ENCODE measurements at places on chromosomes 1 and 21. TPM values are rescaled to one million over a fixed set of nuclear protein-coding genes. Genes with fewer than 3 reads are reported as not detected.

Gene SDC3
- 29.0 TPM for polyA plus RNA-seq

GRCh38 chr1:214658785-214659184, 55.8 kb downstream of the CENPF start:
- peak; percentile 18 for DNase-seq

DNA sequence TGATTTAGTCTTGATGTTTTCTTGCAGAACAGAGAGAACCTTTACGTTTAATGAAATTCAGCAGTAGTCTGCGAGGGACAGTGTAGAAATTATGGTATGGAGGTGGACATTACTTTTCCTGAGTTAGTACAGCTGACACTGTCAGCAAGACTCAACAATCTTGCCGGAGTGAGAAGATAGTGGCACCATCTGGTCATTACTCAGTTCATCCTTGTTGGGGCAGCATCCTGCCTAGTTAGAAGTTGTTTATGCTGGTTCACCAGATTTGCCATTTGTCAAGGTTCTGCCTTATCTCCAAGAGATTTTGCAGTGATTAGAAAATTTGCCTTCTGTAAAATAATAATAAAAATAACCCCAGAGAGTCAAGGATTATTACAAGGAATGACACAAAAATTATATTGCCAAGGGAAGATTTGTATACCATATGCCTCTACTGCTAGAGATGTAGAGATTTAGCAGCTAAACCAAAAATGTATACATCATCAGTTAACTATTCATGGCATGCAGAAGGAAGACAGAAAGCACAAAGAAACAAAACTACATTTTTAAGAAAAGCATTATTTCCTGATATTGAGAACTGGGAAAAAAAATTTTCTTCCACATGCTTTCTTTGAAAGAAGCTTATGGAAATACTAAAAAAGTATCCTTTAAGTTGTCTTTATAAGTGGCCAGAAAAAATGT, 1967.4 kb downstream of the NCAM2 start:
- no peak for DNase-seq

- DNase-seq: no peak
Measured at GRCh38 chr1:88179943-88180342, 504.1 kb upstream of the PKN2 start.

- no peak for DNase-seq
Measured at GRCh38 chr1:88472714-88473113, 211.4 kb upstream of the PKN2 start.

- DNase-seq: peak; percentile 82
Measured at GRCh38 chr1:20551945-20552727, at the start of gene FAM43B. Gene FAM43B, plus strand, starts transcription at chr1:20552573. Its CDS starts 401 bp downstream, at chr1:20552974.

GRCh38 chr1:209962388-209962787, 24.4 kb downstream of the SYT14 start:
- no peak for DNase-seq

DNA sequence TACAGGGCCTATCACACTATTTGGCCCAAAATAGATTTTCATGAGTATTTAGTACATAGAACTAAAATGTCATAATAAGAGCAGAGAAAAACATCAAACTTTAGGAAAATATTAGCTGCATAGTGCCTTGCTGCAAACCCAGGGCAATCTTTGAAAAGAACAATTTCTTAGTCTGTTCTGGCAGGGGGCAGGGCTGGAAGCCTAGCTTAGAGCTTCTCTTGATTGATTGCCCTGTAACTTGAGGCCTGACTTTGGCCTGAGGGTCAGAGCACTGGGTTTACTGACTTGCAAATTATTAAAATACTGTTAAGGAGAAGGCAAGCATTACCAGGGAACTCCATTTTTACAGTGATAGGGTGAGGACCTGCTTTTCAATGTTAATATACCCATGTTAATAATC, 115.8 kb upstream of the SPAG17 start:
- no peak for DNase-seq

DNA sequence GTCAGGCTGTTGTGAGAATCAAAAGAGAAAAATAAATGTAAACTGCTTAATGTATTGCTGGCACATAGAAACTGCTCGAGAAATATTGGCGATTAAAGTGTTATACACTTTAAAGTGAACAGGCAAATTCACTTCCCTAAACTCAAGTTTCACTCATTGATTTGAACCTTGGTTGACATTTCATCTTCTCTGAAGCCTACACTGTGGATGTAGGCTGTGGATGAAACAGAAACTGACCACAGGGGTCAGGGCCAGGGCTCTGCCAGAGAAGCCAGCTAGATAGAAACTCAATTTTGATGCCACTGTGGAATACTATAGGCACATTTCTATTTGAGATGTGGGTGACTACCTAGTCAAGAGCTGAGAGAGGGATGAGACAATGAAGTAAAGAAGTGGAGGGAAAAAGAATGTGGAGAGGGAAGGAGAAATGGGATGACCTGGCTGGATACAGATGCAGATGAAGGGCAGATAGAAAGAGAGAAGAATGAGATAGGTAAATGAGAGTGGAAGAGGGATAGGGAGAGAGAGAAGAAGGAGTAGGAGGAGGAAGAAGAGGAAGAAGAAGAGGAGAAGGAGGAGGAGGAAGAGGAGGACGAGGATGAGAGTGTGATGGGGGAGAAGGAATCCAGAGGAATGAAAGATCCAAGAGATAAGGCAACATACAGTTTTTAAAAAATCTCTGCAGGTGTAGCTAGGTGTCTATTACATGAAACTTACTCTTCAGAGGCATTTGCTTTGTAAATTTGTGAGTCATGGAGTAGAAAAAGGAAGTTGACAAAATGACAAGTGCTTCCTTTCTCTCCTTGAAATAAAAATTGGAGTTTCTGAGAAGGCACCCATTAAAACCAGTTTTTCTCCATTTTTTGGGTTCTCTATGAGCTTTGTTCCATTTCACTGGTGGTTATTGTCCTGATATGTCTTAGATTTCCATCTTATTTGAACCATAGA, 17.4 kb upstream of the CD1D start:
- no peak for DNase-seq

DNA sequence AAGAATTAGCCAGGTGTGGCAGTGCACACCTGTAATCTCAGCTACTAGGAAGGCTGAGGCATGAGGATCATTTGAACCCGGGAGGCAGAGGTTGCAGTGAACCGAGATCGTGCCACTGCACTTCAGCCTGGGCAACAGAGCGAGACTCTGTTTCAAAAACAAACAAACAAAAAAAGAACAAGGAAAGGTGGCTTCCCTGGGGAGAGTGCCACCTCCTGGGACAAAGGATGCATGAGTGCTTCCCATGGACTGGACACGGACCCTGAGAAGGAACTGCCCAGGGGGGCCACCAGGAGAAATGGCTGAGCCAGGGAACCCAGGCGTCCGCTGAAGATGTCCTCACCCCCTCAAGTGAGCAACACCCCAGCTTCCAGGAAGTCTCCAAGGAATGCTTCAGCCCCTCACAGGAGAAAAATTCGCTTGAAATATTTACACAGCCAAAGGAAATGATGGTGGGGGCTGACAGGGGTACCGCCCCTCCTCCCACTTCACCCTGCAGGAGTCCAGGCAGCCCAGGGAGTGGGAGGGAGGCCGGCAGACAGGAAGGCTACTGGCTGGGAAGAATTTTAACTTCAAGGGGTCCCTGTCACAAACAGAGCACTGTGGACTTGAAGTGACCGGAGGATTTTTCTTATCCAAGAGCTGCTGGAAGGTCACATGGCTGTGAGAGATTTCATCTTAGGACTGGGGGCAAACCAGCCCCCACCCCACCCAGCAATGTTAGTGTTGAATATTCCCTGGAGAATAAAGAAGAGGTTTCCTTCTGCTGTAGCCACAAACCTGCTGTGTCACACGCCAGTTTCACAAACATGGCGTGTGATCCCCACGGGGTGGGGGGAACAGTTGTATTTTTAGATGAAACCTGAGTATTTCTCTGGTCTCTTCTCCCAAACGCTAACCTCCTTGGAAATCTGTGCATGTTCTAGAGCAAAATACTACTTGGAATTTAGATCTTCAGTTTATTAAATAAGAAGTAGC, 90.8 kb upstream of the SLC25A33 start:
- no peak for DNase-seq

DNA sequence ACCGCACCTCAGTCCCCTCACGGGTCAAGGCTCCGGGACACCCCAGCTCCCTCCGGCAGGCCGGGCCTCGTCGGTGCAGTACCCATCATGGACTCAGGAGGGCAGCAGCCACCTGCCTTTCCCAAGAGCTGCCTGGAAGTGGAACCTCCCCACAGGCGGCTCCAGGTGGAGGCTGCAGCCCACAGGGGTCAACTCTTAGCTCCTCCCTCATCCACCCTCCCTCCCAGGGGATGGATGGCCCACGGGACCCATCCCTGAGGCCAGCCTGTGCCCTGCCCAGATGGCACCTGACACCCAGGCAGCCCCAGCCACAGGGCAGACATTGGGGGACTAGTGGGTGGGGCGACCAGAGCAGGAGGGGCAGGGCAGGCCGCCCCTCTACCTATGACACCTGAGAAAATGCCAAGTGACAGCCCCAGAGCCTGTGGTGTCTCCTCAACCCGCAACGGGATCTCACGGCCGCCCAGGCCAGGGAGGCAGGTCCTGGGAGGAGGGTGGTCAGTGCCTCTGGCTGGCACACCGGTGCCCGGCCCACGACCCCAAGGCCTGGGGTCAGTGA, 1.2 kb upstream of the ARHGEF16 start:
- DNase-seq: no peak

GRCh38 chr1:30101016-30101415, 622.4 kb downstream of the MATN1 start:
- no peak for DNase-seq

GRCh38 chr1:8424539-8425116, 106.7 kb downstream of the SLC45A1 start:
- DNase-seq: no peak

Gene NHLH1
- polyA plus RNA-seq: 0.09 TPM

DNA sequence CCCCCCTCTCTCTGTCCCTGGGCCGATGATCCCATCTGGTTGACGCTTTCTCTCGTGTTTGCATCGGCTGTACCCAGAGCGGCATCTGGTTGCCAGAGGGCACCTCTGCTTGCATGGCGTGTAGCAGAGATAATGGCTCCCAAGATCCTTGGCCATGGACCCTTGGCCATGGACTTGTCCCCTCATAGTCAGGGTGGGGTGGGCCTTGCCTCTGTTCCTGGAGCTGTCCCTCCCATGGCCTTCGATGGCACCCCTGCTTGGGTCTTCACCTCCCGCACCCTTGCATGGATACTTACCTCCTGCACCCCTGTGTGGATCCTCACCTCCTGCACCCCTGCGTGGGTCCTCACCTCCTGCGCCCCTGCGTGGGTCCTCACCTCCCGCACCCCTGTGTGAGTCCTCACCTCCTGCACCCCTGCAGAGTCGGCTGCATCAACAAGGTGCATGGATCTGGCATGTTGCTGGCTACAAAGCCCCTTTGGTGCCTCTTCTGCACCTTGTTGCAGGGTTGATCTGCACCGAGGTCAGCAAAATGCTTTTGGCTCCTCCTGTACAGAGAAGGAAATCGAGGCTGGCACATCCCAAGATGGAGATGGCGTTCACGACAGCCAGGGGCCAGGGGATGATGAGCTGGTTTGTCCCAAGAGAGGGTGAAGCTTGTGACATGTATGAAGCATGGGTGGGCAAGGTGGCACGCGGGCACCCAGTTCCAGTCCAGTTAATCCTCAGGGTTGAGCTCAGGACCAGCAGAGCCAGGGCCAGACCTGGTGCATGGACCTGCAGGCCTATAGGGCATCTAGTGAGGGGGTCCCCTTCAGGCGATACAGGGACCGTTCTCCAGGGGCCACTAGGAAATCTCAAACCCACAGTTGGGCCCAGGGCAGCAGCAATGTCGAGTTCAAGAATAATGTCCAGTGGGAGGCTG, 46.1 kb upstream of the C1orf174 start:
- no peak for DNase-seq

Data from renal cortex interstitium (tissue), 15 donors.